Ecto neural progenitor cell (in vitro differentiated cells): ENCODE measurements at places on chromosomes 13 and 19.

- DNase-seq, result no peak
These were observed 46.1 kb downstream of the ZDHHC20 start for GRCh38 chr13:21413013-21413412.

DNA sequence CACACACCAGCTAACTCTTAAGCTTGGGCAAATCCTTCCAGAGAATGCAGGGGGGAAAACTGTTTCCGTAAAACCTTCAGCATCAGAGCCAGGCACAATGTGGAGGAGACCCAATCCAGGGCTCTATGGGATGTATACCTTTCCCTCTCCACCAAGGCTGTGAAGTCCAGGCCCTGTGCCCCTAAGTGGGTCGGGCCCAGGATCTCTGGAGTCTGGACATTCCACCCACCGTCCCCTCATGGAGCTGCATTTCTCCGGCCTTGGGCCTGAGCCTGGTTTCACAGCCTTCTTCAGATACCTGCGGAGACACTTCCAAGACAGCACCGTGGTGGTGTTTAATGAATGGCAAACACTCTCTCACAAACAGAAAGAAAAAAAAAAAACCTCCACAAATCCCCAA lies 186.2 kb downstream of the URI1 start:
- DNase-seq, result no peak

DNA sequence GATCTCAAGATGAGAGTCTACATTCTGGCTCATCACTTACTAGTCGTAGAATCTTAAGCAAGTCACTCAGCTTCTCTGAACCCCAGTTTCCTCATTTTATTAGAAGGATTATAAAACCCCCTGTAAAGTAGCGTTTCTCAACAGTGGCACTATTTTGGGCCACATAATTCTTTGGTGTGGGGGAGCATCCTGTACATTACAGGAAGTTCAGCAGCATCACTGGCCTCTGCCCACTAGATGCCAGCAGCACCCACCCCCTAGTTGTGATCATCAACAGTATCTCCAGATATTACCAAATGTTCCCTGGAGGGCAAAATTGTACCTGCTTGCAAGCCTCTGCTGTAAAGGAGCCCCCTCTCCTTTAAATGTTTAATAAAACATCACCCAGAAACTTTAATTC lies 22.6 kb downstream of the STARD13 start:
- no peak for DNase-seq

GRCh38 chr13:33277946-33278345 lies 7.6 kb downstream of the STARD13 start:
- DNase-seq, result no peak

GRCh38 chr19:44682807-44683206 lies 11.5 kb downstream of the CEACAM19 start:
- no peak for DNase-seq

DNA sequence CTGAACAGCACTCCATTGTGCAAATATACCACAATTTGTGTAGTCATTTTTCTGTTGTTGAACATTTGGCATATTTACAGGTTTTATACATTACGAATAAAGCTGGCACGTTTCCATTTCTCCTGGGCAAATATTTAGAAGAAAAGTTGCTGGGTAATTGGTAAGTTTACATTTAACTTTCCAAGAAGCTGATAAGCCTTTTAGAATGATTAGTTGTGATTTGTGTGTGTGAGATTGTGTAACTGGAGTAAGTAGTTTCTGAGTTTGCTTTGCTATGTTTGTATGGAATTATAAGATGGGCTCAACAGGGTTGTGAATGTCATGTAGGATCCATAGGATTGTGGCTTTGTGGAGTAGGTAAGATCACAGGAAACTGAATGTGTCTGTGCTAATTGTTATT lies 1.6 kb upstream of the ZNF529 start:
- no peak for DNase-seq

DNA sequence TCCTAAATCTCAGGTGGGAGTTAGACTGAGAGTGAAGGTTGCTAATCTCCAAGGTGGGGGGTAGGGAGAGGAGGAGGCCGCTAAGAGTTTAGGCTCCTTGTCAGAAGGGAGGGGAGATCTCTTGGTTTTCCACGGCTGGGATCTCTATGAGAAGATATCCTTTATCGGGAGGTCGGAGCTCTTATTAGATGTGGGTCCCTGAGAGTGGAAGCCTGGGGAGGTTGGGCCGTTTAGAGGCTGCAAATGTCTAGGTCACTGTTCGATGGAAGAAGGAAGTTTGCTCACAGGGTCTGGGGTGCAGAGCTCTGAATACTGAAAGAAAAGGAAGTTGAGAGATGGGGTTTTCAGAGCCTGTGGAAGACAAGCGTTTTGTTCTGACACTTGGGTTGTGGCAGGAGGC lies 3.8 kb downstream of the MYADM start:
- no peak for DNase-seq

DNA sequence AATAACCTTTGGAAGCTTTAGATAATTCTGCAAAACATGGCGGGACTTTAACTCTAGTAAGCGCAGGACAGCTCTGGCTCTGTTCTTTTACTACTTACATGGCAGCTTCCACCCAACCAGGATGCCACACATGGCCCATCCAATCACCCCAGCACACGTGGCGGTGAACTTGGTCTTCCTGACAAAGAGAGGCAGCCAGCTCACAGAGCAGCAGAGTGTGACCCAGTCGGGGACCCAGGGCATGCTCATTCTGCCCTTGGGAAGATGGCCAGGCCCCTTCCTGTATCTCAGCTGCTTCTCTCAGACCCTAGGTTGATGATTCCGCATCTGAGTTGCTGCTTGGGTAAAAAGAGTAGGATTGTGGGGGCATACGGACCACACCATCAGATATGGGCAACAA lies 172.1 kb downstream of the USP12 start:
- no peak for DNase-seq

- no peak for DNase-seq
These were observed 95.9 kb downstream of the RFC3 start for GRCh38 chr13:33913829-33914228.

DNA sequence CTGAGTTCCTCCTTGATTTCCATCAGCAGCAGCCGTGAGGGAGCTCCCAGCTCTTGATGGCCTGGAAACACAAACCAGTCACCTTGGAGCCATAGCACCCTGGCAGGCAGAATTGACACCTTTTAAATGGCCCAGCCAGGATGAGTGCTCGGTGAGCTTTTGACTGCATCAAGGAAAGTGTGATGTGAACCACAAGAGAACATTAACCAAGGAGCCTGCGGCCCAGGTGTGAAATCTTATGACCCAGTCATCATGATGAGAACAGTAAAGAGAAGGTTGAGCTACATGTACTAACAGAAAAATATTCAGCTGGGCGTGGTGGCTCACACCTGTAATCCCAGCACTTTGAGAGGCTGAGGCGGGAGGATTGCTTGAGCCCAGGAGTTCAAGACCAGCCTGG lies 22.8 kb downstream of the SUGP2 start:
- DNase-seq, result no peak

GRCh38 chr19:3456925-3457527 lies 23.3 kb downstream of the SMIM24 start:
- DNase-seq, result peak; percentile 47

DNA sequence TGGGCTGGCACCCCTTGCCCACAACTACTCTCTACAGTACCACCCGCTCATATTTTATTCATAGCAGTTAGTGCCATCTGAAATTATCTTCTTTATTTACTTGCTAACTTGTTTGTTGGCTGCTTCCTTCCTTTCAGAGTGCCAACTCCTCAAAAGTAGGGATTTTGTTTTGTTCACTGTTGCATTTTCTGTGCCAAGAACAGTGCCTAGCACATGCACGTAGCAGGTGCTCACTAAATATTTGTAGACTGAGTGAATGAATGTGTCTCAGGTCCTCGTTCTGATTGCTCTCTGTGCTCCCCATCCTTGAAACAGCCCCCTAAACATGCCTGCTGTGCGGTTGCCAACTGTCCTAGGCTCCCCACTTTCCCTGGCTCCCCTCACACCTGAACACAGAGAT lies 1.5 kb downstream of the GIPC1 start:
- DNase-seq, result no peak

DNA sequence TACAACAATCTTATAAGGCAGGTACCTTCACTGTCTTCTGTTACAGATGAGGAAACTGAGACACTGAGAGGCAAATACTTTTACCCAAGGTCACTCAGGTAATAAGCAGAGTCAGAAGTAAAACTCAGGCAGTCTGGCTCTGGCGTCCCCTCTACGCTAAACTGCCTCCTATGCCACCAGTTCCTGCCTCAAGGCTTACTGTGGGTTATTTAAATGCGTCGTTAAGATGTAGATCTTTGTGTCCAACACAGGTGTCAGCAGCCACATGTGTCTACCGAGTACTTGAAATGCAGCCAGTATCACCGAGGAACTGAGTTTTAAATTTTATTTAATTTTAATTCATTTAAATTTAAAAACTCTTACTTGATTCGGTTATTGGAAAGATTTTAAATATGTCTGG lies 1.9 kb downstream of the HAS1 start:
- DNase-seq, result no peak

DNA sequence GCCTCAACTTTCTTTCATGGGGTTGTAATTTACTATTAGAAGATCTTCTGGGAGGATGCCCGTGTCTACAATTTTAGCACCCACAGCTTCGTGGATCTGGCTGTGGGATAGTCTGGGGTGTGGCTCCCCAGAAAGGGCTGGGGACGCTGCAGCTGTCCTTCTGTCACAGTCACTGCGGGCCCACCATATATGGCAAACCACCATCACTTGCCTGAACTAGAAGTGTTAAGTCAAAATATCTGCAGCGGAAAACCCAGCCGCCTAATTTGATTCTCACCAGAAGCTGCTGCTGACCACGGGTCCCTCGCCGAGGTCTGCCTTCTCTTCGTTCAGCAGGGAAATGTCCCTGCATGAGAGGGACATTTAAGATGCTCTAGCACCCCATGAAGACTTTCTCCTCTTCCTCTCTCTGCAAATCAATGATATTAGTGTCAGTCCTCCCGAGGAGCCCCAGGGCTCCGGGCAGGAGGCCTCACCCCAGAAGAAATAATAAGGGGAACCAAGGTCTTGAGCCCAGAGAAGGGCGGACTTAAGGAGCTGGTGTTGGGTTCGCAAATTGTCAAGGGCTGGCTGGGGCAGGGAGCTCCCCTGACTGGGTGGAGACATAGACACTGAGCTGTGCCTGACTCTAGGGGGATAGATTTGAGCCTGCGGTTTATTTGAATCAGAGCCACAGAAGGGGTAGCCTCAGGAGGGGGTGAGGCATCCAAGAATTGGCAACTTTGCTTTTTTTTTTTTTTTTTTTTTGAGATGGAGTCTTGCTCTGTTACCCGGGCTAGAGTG lies 3.0 kb upstream of the MATK start:
- no peak for DNase-seq

- no peak for DNase-seq
These were observed 134.4 kb upstream of the TSC22D1 start for GRCh38 chr13:44710576-44710975.

GRCh38 chr13:99923877-99924582 lies 47.5 kb downstream of the ZIC5 start:
- no peak for DNase-seq

DNA sequence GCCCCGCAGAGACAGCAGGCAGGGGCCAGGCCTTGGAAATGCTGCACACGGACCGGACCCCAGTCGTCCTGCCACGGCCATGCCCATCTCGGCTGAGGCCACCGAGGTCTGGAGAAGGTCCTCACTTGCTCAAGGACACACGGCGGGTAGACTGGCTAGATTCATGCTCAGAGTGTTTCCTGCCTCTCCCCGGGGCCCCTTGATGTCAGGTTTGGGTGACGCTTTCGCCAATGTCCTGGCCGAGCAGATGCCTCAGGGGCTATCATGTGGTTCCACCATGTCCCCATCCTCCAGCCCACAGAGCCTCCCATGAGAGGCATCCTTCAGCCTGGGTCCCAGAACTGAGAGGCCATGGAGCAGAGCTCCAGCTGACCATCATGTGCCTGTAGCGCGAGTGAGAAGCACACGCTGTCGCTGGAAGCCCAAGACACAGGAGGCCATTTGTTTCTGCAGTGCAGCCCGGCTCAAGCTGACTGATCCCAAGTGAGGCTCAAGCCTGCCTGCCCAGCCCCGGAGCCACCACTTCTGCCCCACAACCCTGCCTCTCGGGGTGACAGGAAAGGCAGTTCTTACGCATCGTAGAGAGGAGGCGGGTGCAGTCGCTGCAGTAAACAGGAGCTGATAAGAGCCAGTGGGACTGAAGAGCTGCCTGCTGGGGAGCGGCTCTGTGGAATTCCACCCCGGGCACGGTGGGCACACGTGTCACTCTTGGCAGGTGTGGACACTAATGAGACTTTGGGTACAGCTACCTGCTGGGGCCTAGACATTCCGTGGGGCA lies 53.9 kb upstream of the GAS6 start:
- DNase-seq, result no peak

GRCh38 chr19:45955905-45956608 lies 17.6 kb downstream of the NOVA2 start:
- DNase-seq, result no peak

DNA sequence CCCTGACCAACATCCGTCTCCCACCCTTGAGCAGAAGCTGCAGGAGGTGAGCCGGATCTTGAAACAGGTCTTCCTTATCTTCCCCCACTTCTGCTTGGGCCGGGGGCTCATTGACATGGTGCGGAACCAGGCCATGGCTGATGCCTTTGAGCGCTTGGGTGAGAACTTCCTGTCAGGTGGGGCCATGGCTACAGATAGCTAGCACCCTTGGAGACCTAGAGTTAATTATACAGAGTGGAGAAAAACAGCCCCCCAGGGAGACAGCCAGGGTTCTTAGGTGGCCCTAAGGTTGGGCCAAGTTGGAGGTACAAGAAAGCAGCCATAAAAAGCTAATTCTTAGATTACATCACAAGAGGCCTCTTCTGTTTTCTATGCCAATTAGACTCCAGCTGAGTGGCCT lies 8.9 kb upstream of the ARHGAP45 start:
- DNase-seq, result no peak

DNA sequence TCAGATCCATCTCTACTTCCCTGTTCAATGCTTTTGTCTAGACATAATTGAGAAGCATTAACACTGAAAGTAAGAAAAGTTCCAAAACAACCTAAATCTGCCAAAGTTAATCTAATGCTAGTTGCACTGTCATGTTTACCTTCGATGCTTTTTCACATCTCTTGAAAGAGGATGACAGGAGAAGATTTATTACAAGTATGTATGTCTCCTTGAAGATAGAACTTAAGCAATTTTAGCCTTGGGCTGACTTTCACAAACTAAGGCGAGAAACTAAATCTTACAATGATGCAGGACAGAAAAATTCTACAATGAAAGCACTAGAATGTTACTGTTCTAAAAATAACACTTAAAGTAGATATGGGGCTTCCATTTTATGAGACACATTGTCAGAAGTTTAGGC lies 64.0 kb downstream of the MIPEP start:
- DNase-seq, result no peak

- DNase-seq, result no peak
These were observed 1244.9 kb downstream of the PCDH17 start for GRCh38 chr13:58876473-58876872.
